Stimulated activated CD8-positive, alpha-beta memory T cell treated with anti-CD3 and anti-CD28 coated beads, Interleukin-15, amount 100 ng/mL, for 4 hours (primary cell): ENCODE measurements at places on chromosomes 5 and 9.

DNA sequence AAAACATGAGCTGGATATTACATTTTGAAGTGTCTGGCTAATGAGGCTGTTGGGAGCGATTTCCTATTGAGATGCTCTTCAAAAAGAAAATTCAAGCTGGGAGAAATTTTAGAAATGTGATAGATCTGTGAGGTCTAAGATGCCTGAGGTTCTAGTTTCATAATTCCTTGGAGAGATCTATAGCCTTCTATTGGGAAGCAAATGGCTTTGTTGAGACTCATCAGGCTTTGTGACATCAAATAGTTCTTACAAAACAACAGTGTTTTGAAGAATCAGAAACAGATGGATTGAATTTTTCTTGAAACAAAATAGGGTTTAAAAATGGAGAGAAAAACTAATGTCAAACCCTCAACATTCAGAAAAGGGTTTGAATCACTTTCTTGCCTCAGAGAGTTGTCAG lies 292.9 kb downstream of the NNT start:
- no peak for DNase-seq

GRCh38 chr5:91176288-91177016 lies 206.7 kb downstream of the ARRDC3 start:
- no peak for DNase-seq

DNA sequence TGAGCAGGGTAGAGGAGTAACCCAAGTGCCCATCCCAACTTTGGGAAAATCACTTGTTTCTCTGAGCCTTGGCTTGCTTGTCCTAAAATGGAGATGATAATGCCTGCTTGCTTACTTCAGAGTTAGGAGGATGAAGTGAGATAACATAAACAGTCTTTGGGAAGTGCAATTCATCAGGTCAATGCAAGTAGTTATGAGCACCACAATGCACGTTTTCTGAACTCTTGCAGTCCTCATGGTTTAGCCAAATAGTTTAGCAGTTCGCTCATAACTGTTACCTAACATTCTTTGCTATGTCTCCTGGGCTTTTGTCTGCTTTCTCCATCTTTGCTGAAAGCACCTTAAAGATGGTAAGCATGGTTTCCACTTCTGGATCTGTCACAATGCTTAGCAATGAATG lies 270.0 kb downstream of the ADAMTSL1 start:
- DNase-seq, result no peak

DNA sequence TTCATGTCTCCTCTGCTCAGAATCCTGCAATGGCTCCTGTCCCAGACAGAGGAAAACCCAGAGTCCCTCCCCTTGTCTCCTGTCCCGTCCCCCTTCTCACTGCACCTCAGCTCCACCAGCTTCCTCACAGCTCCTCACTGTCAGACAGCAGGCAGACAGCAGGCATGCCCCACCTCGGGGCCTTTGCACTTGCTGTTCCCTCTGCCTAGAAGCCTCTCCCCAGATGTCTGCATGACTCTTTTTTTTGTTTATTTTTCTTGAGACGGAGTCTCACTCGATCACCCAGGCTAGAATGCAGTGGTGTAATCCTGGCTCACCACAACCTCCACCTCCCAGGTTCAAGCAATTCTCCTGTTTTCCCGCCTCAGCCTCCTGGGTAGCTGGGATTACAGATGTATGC lies 8.8 kb upstream of the SLC6A7 start:
- DNase-seq, result no peak

DNA sequence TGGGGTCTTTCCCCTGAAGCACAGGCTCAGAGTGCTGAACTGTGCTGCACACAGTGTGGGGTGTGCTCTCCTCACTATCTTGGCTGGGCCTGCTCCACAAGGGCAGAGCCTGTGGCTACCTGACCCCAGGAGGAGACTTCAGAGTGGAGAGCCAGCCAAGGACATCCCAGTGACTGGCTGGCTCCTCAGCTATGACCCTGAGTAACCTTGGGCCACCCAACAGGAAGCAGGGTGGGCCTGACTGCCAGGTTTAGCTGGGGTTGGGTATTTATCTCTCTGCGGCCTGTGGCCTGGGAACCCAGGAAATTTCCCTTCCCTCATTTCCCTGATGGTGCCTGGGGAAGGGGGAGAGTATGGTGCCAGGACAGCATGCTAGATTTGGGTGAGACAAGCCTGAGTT lies 2.1 kb upstream of the EEIG1 start:
- no peak for DNase-seq

DNA sequence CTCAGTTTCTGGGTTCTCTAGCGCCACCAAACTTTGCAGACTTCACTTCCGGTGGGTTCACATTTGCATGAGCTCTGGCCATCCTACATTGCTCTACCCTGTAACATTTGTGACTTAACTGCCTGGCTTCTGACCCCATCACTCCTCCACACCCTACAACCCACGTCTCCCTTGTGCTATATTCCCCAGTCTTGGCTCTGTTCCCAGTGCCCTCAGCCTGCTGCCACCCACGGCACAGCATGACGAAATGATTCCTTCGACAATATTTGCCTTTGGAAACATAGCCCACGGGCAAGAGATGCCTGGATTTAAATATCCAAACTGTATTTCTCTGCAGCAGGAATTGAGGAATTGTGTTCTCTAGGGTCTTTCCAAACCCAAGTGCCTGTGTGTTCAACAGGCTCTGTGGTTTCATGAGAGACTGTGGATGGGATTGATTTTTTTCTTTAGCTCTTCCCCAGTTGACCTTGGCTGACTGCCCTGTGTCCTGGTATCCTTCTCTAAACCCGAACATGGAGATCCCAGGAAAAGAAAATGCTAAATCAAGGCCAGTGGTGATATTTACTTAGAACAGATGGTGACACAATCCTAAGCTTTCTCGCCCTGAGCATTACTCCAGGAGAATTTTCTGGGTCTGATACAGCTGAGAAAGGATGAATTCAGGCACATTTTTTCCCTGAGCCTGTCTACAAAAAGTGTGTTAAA lies 44.4 kb upstream of the GRIA1 start:
- no peak for DNase-seq

- DNase-seq, result no peak
These were observed 11.3 kb downstream of the C5orf15 start for GRCh38 chr5:133957080-133957479.
